ENCODE measurements at places on chromosomes 13 and 19.

GRCh38 chr13:35349052-35349451 is 127.4 kb downstream of the MAB21L1 start:
- no peak for DNase-seq
- no peak overlapping the region for H3K4me3 ChIP-seq
- H3K27ac ChIP-seq: no peak overlapping the region
- no peaks in the 10 kb centered on the region for H3K36me3 ChIP-seq

- DNase-seq: no peak
- no peaks in the 10 kb centered on the region for H3K36me3 ChIP-seq
- H3K27ac ChIP-seq: no peak overlapping the region
- peaks cover 16% of the 10 kb centered on the region for H3K4me1 ChIP-seq
Observed at GRCh38 chr19:38555200-38555599, 62.6 kb downstream of the MAP4K1 start.

DNA sequence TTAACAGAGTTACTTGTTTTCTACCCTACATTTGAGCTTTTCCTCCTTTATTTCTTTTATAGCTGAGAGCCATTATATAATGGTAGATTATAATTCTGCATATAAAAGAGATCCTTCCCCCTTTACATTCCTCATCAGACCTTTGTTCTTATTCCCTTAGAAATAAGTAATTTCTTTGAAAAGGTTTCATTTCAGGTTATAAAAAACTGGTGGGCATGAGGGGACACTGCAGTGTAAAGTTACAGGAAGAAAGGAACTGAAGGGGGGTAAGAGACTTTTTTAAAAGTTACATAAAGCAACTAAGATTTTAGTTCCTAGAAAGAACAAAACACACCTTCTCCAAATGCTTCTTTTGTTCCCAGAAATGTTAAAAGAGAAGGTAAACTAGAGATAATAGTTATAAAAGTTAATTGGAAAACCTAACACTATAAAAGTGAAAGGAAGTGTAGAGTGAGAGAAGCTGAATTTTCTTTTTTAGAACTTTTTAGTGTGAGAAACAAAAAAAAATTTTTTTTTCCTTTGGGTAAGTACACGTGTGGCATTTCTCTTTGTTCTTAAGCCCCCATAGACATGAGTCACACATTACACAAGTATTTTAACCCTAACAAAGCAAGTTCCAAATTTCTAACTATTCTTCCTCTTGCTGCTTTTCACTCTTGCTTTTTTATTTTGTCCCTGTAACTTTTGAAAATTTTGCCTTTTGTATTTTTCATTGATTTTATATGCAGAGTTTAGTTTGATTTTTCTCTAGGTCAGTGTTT is 106.4 kb upstream of the MLNR start:
- H3K27me3 ChIP-seq: no peaks in the 10 kb centered on the region
- H3K4me3 ChIP-seq: no peak overlapping the region
- H3K36me3 ChIP-seq: no peaks in the 10 kb centered on the region

DNA sequence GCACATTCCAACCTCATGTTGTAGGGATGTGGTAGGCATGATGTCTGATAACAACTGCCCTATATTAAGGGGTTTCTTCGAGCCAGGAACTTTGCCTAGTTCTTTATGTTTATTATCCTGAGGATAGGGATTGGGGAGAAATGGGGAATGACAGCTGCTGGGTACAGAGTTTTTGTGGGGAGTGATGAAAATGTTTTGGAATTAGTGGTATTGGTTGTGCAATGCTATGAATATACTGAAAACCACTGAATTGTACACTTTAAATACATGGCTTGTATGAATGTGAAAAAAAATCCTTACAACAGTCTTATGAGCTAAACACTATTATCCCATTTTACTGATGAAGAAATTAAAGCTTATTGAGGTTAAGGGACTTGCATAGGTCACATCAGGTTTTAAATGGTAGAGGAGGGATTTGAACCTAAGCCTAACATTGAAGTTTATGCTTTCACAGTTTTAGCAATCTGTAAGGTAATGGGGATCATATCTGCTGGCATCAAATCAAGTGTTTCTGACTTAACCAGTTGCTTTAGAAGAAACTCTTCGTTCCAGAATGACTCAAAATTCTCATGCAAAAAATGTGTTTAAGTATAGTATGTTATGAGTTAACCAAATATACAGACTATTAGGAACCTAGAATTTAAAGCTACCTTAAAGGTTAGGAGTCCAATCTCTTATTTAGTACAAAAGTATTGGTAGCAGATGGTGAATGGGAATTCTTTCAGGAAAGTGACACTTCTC is 61.4 kb downstream of the ERCC5 start:
- peaks cover 6% of the 10 kb centered on the region for H3K27me3 ChIP-seq
- H3K27ac ChIP-seq: no peak overlapping the region
- H3K4me3 ChIP-seq: no peak overlapping the region
- no peaks in the 10 kb centered on the region for H3K4me1 ChIP-seq
- no peaks in the 10 kb centered on the region for H3K36me3 ChIP-seq

- H3K4me1 ChIP-seq: peaks cover 29% of the 10 kb centered on the region
- H3K27me3 ChIP-seq: peaks cover 49% of the 10 kb centered on the region
- no peak overlapping the region for H3K4me3 ChIP-seq
- no peak for DNase-seq
- H3K36me3 ChIP-seq: no peaks in the 10 kb centered on the region
Observed at GRCh38 chr13:94713561-94714182, 1.3 kb upstream of the SOX21 start.

DNA sequence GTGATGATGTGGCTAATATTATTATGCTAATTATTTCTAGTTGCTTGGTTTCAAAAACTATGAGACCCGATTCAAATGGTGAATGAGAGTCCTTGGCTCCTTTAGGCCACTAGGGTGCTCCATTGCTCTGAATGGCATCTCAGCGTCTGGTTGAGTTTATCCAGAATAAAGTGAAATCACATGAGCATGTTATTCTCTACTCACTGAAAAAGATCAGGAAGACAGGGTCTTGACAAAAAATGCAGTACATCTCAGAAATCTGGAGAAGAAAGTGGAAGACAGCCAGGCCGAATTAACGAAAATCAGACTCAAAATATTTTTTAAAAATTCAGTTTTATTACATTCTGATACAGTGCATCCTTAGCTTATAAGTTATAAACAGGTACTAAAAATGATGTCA is 516.2 kb downstream of the MYO16 start:
- no peak overlapping the region for H3K27ac ChIP-seq
- peaks cover 30% of the 10 kb centered on the region for H3K27me3 ChIP-seq
- H3K36me3 ChIP-seq: no peaks in the 10 kb centered on the region
- DNase-seq: no peak
- no peaks in the 10 kb centered on the region for H3K4me1 ChIP-seq

DNA sequence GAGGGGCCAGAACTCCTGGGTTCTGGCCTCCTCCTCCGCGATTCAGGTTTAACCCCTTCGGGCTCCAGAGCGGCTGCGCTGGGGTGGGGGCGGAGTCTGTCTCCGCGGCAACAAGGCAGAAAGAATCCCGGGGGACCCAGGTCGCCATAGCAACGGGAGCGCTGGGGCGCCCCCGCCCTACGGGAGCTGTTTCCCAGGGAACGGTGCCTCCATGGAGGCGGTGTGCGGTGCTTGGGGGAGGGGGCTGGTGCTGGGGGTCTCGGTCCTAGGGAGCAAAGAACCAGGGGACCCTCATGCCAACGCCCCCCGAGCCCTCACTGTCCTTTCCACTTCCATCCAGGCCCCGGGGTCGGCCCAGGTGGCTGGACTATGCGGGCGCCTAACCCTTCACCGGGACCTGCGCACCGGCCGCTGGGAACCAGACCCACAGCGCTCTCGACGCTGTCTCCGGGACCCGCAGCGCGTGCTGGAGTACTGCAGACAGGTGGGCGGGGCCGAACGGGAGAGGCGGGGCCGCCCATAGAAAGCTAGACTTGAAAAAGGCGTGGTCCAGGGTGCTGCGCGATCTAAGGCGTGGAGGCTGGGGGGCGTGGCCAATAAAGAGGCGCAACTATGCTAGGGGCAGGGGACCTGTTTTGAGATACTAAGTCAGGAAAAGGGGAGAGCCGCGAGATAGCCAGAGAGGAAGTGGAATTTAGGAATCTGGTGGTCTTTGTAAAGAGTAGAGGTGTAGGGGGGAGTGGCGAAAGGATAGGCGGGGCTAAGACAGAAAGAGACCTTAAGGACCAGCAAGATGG is 1.2 kb downstream of the APLP1 start:
- H3K27me3 ChIP-seq: peaks cover 96% of the 10 kb centered on the region
- H3K4me3 ChIP-seq: peak overlapping the region; percentile 10
- no peaks in the 10 kb centered on the region for H3K36me3 ChIP-seq
- H3K27ac ChIP-seq: no peak overlapping the region
- DNase-seq: peak; percentile 84

DNA sequence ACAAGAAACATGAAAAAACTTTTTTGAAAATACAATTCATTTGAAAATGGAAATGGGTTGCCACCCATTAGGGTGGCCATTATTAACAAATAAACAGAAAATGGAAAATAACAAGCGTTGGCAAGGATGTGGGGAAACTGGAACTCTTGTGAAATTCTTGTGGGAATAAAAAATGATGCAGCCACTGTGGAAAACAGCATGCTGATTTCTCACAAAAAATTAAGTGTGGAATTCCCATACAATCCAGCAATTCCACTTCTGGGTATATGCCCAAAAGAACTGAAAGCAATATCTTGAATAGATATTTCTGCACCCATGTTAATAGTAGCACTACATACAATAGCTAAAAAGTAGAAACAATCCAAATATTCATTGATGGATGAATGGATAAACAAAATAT is 165.2 kb downstream of the DCLK1 start:
- H3K27ac ChIP-seq: no peak overlapping the region
- H3K4me3 ChIP-seq: no peak overlapping the region
- DNase-seq: no peak
- no peaks in the 10 kb centered on the region for H3K4me1 ChIP-seq
- no peaks in the 10 kb centered on the region for H3K27me3 ChIP-seq
- no peaks in the 10 kb centered on the region for H3K36me3 ChIP-seq

GRCh38 chr19:514166-514663 is 6.9 kb downstream of the TPGS1 start:
- no peaks in the 10 kb centered on the region for H3K27me3 ChIP-seq
- H3K36me3 ChIP-seq: peaks cover 6% of the 10 kb centered on the region
- no peak overlapping the region for H3K27ac ChIP-seq
- H3K4me3 ChIP-seq: no peak overlapping the region
- DNase-seq: no peak

- peaks cover 97% of the 10 kb centered on the region for H3K4me1 ChIP-seq
- H3K27ac ChIP-seq: peak overlapping the region; percentile 30
- no peaks in the 10 kb centered on the region for H3K27me3 ChIP-seq
- no peak overlapping the region for H3K4me3 ChIP-seq
- H3K36me3 ChIP-seq: no peaks in the 10 kb centered on the region
Observed at GRCh38 chr19:5954293-5954692, 23.6 kb downstream of the RANBP3 start.

- H3K27ac ChIP-seq: no peak overlapping the region
- no peaks in the 10 kb centered on the region for H3K27me3 ChIP-seq
- H3K36me3 ChIP-seq: no peaks in the 10 kb centered on the region
- no peaks in the 10 kb centered on the region for H3K4me1 ChIP-seq
Observed at GRCh38 chr19:10207026-10207425, 12.3 kb upstream of the DNMT1 start.

DNA sequence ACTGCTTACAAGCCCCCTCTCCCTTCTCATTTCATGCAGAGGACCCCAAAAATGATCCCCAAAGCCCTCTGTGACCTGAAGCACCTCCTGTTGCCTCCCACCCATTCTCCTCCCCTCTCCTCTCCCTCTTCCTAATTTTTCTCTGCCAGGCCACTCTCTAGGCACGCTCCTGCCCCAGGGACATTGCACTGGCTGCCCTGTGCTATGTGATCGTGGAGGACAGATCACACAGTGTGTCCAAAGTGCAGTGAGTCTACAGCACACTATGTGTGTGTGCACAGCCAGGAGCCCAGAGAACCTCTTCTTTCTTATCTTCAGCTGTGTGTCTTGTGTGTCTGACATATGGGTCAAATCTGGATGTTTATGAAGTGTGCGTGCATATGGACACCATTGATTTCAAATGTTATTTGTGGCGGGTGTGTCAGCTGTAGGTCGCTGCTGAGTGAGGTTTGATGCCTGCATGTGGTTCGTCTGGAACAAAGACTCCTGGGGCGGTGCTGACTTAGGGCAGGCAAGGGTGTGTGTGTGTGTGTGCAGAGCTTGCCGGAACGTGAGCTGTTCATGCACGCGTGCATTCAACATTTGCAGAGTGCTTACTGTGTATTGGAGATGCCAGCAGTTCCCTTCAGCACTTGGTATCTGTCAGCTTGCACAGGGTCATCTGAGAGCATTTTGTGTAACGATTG is 2.1 kb upstream of the KLHL26 start:
- H3K4me3 ChIP-seq: no peak overlapping the region
- H3K4me1 ChIP-seq: peaks cover 34% of the 10 kb centered on the region
- no peaks in the 10 kb centered on the region for H3K36me3 ChIP-seq

GRCh38 chr13:72920097-72920496 is 138.2 kb downstream of the PIBF1 start:
- H3K4me3 ChIP-seq: no peak overlapping the region
- no peaks in the 10 kb centered on the region for H3K4me1 ChIP-seq
- DNase-seq: no peak

DNA sequence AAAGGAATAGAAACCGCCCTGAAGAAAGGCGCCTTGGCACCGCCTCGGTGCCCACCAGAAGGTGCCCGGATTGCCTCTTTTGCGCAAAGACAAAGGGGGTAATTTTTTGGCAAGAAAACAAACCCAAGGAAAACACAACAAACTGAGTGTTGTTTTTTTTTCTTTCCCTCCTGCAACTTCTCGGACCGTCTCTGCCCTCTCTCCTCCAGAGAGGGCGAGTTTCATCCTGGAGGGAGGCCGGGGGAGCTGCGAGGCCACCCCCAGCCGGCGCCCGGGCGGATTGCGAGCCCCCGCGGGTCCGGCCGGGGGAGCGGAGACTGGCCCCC is 2.3 kb downstream of the ZNF536 start:
- peak overlapping the region; percentile 21 for H3K4me3 ChIP-seq
- no peak overlapping the region for H3K27ac ChIP-seq
- H3K36me3 ChIP-seq: no peaks in the 10 kb centered on the region
- DNase-seq: no peak
- no peaks in the 10 kb centered on the region for H3K4me1 ChIP-seq
- H3K27me3 ChIP-seq: peaks cover 43% of the 10 kb centered on the region

GRCh38 chr13:27830010-27830409 is 37.7 kb downstream of the GSX1 start:
- no peaks in the 10 kb centered on the region for H3K27me3 ChIP-seq
- peak; percentile 92 for DNase-seq
- H3K36me3 ChIP-seq: no peaks in the 10 kb centered on the region
- peak overlapping the region; percentile 30 for H3K4me3 ChIP-seq
- H3K27ac ChIP-seq: no peak overlapping the region

DNA sequence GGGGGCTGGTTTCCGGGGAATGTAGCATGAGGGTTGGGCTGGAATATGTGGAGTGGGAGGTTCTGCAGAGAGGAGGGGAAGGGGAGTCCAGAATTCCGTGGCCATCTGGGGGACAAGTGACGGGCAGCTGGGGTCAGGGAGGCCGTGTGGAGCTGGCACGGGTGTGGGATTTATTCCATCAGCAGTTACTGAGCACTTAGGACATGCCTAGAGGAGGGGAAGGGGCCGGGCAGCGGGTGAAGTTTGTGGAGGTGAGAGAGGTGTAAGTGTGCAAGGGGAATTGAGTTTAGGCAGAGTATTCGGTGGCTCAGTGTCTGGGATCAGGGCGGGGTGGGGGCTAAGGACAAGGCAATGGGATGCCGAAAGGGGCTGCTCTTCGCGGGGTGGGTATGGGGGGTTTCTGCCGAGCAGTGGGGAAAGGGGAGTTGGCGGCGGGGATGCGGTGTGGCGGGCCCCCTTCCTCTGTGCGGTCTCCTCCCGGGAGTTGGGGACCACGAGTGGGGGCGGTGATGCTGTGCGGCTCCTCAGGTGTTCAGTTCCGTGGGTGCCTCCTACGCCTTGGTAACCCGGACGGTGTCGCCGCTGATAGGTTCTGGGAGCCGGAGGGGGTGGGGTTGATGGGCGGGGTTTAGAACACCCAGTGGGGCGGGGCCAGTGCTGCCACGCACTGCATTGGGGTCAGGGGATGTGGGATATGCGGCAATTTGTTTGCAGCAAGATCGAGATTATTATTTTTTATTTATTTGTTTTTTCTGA is 5.4 kb downstream of the CCDC61 start:
- H3K4me1 ChIP-seq: peaks cover 40% of the 10 kb centered on the region
- H3K36me3 ChIP-seq: peaks cover 5% of the 10 kb centered on the region
- no peaks in the 10 kb centered on the region for H3K27me3 ChIP-seq
- peak; percentile 83 for DNase-seq

Measured in spleen (tissue), 13 donors.